NCI-H1105 (cell line): ENCODE measurements at places on chromosomes 3 and 15.

DNA sequence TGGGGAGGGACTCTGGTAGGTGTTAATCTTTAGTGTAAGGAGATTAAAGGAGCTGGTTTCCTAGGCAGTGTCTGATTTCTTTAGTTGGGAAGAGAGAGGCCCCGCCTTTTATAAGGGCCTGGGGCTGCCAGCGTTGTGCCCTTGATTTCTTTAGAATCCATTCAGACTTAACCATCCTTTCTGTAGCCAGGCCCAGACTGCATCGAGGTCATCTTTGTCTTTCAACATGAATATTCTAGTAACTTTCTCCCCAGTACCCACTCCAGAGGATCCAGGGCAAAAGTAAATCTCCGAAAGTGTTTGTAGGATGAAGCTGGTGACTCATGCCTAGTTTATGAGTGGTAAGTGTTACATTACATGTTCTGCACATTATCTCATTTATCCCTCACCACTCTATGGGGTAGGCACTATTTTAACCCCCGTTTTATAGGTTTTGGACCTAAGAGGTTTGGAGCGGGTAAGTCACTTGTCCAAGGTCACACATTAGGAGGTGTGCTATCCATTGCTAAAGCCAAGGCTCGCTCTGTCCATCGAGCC lies 11.8 kb upstream of the USP3 start:
- DNase-seq: no peak

- DNase-seq: no peak
These were observed at the start of gene CXCR6 for GRCh38 chr3:45943207-45943846. TSS of gene CXCR6 (plus strand) at chr3:45943464. CDS start at chr3:45946482, 3,018 bp downstream.

GRCh38 chr3:21592828-21593227 lies 158.2 kb downstream of the ZNF385D start:
- DNase-seq: no peak

DNA sequence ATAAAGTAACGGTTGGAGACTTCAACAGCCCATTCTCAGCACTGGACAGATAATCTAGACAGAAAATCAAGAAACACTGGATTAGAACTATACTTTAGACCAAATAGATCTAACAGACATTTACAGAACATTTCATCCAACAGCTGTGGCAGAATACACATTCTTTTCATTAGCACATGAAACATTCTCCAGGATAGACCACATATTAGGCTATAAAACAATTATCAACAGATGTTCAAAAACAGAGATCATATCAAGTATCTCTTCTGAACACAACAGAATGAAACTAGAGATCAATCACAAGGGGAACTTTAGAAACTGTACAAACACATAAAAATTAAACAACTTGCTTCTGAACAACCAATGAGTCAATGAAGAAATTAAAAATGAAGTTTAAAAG lies 133.3 kb downstream of the ADAM10 start:
- DNase-seq: no peak

DNA sequence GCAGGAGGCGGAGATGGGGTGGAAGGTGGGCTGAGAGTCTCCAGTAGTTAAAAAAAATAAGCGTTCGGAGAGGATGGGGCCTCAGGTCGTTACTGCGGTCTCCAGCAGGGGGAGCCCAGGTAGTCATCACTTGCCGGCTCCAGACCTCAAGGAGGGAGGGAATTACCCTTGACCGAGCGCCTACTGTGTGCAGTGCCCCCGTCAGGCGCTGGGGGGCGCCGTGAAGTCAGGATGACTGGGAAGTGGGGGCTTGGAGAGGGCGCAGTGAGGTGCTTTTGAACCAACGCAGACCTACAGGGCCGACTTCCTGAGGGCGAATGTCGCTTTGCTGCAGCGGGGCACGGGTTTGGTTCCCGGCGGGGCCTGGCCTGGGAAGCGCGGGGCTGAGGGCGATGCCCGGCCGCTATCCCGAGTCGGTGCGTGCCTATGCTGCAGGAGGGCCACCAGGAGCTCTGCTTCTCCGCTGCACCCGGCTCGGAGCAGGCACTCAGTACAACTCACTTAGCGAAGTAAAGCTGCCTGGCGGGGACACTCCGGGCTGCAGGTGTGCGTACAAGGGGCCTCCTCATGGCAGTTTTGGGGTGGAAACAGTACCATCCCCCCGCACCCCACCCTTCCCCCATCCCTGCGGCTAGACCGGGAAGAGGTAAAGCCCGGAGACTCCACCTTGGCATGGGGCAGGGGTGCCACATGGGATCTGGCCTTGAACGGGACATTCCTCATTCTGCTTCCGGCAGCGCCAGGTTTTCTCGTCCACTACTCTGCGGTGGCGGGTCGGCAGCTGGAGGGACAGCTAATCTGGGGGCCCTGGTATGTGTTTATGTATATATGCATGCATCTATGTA lies 79.8 kb downstream of the RHCG start:
- DNase-seq: no peak

DNA sequence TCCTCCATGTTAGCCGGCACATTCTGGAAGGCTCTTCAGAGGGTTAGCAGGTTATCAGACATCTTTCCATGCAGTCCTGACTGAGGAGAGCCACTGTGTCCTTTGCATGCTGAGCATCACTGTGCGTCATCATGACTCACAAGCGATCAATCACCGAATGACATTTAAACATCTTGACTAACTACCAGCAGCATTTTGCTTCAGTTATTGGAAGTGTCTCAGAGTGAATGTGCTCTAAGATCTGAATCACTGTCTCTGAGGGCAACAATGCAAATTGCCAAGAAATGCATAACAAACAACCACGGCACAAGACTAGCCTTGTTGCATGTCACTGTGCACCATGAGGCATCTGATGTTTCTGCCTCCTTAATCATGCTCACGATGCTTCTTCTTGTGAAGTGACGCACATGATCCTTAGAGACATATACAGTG lies 18.3 kb upstream of the ATP8B4 start:
- no peak for DNase-seq

DNA sequence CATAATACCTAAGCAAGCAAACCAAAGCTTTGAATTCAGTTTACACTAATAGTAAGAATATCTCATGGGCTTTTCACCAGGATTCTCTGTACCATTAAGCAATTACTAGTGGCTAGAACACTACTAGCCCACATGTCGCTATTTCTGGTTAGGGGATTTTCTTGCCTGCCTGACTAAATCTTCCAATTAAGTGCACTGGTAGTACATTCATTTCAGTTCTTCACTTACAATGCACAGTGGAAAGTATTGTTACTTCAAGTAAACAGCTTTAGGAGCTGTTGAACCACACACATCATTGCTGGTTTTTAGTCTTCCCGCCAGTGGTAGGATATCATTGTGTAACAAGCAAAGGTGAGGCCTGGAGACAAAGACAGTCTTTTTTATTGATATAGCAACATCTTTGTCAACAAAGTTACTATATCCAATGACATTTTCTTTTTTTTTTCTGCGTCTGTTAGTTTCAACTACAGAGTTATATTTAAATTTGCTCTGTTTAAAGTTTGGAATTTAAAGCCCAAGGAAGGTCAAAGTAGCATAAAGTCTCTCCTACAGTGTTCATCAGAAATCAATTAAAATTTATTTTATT lies 826.8 kb upstream of the NR2F2 start:
- no peak for DNase-seq

GRCh38 chr15:27573805-27574485 lies 525.2 kb downstream of the OCA2 start:
- no peak for DNase-seq

GRCh38 chr3:114392831-114393230 lies 99.0 kb downstream of the TIGIT start:
- DNase-seq: no peak
